ENCODE measurements at places on chromosomes 6 and 20.

GRCh38 chr6:138957903-138958302, 30.1 kb downstream of the REPS1 start:
- DNase-seq = no peak

- DNase-seq = no peak
Measured at GRCh38 chr6:84103029-84103428, 69.5 kb downstream of the MRAP2 start.

- DNase-seq = no peak
Measured at GRCh38 chr6:130432838-130433237, 67.0 kb downstream of the TMEM200A start.

- peak; percentile 15 for DNase-seq
Measured at GRCh38 chr20:44733341-44734069, 12.2 kb upstream of the KCNK15 start.

DNA sequence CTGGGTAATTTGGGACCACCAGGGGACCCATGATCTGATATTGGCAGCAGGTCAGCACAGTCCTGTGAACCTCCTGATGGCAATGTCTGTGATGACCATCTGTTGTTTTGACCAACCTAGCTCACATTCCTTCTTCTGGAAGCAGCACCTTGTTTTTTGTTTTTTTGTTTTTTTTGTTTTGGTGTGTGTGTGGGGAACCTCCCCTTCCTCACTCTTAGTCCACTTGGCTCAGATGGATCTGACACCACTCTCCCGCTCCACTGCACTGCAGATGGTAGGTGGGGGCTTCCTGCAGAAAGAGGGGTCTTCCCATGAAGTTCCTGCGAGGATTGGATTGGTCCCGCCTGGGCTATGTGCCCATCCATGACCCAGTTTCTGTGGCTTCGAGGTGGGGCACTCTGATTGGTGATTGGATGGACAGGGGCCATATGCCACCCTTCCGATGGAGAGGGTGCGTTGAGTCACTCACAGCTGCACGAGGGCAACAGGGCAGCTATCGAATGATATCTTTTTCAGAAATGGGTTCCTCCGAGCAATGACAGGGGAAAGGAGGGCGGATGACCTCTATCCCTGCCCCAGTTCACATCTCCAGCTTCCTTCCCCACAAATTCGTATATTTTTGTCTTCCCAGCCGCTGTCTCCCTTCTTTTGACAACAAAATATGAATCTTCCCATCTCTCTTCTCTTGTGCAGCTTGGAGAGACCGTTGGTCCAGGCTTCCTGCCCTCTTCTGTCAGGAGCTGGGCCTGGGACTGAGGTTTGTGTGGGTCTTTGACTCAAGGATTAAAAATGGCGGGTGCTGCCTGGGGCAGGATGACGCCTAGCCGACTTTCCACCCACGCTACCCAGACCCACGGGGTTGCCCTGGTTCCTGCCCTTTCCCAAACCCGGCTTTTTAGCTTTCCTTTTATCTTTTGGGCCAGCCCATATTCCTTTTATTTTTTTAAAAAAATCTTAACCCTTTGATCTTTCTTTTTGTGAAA, 132.1 kb upstream of the KCNG1 start:
- DNase-seq = no peak

- no peak for DNase-seq
Measured at GRCh38 chr6:63759605-63760105, 124.1 kb downstream of the PHF3 start.

GRCh38 chr6:32973144-32974015, 5.0 kb downstream of the BRD2 start:
- DNase-seq = peak; percentile 30

DNA sequence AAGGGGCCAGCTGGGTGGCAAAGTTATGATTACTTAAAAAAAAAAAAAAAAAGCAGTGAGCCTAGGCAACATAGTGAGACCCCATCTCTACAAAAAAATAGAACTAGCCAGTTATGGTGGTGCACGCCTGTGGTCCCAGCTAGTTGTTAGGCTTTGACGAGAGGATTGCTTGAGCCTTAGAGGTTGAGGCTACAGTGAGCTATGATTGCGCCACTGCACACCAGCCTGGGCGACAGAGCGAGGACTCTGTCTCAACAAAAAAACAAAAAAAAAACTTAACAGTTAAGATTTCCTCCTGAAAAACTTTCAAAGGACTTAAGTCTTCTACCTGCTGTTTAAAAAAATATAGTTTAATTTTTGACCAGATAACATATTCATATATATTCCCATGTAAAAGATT, 2.4 kb downstream of the GTSF1L start:
- DNase-seq = no peak

DNA sequence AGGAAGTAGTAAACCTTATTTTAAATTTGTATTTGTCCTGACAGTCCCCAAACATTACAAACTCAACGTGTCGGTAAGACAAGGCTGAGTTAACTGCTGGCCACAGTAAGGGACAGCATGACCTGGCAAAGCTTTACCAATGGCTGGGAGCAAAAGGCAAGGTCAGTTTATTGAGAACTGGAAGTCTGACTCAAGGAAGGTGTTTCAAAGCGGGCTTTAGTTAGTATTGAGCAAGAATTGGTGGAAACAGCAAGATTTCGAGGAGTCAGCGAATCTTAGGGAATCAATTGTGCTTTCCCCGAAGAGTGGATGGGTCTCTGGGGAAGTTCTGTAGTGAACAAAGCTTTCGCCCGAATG, 885 bp upstream of the GZF1 start:
- peak; percentile 66 for DNase-seq

- DNase-seq = no peak
Measured at GRCh38 chr6:100288311-100288710, 176.4 kb downstream of the SIM1 start.

Measured in CD14-positive monocyte (primary cell).